Stimulated activated CD8-positive, alpha-beta memory T cell treated with anti-CD3 and anti-CD28 coated beads, Interleukin-2, amount 100 ng/mL, for 1 hour (primary cell): ENCODE measurements at places on chromosomes 12 and 14.

DNA sequence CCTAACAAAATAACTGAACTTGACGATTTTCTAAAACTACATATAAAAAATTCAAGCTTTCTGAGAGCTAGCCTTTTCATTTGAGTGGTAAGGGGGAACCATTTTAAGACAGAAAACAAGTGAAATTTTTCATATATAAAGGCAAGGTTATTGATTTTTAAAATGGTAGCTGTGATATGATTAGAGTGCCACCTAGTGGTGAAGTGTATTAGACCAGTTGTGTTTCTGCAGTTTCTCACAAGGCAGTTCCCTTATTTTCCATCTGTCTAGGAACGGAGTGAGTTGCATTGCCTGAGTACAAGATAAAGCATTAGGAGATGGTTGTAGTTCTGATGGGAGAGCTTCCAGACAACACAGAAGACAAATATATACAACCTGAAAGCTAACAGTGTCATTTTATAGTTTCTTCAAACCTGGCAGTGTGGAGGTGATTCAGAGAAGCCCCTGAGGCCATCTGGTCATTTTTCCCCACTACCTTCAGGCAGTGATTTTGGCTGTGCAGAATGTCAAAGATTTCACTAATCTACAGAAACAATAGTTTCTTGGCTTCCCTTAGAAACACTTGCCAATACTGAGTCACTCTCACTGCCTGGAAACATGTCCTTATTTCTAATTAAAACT is 180.8 kb downstream of the C12orf50 start:
- no peak for DNase-seq

- DNase-seq = no peak
Observed at GRCh38 chr12:46218322-46219095, 50.3 kb downstream of the SLC38A1 start.

- DNase-seq = no peak
Observed at GRCh38 chr12:92363295-92364146, 217.9 kb upstream of the BTG1 start.

DNA sequence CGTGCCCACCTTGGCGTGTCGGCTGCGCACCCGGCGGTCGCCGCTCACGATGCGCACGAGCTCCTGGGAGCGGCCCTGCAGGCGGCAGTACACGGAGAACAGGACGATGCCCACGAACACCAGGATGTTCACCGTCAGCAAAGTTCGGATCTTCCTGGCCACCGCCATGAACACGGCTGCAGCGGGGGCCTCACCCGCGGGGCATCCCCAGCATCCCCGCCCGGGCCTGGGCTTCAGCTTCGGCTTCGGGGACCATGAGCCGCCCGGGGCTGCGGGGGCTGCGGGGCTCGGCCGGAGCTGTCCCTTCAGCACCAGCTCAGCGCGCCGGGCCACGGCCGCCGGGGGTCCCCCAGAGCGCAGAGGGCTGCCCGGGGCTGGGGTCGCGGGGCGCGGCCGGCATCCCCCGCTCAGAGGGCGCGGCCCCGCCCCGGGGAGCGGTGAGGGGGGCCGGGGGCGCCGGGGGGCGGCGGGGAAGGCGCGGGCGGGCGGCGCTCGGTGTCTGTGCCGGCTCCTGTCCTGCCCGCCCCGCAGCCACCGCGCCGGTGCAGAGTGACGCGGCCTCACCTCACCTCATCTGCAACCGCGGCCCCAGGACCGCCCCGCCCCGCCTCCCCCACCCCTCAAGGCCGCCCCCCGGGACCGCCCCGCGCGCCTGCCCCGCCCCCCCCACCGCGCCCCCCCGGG is at the start of gene GALNT9:
Gene GALNT9 (minus strand): TSS at position 554 of the 684 bp plus-strand sequence. CDS start 386 bp downstream, at position 168.
- DNase-seq = no peak

GRCh38 chr12:26954027-26954426 is 15.8 kb downstream of the FGFR1OP2 start:
- DNase-seq = no peak

DNA sequence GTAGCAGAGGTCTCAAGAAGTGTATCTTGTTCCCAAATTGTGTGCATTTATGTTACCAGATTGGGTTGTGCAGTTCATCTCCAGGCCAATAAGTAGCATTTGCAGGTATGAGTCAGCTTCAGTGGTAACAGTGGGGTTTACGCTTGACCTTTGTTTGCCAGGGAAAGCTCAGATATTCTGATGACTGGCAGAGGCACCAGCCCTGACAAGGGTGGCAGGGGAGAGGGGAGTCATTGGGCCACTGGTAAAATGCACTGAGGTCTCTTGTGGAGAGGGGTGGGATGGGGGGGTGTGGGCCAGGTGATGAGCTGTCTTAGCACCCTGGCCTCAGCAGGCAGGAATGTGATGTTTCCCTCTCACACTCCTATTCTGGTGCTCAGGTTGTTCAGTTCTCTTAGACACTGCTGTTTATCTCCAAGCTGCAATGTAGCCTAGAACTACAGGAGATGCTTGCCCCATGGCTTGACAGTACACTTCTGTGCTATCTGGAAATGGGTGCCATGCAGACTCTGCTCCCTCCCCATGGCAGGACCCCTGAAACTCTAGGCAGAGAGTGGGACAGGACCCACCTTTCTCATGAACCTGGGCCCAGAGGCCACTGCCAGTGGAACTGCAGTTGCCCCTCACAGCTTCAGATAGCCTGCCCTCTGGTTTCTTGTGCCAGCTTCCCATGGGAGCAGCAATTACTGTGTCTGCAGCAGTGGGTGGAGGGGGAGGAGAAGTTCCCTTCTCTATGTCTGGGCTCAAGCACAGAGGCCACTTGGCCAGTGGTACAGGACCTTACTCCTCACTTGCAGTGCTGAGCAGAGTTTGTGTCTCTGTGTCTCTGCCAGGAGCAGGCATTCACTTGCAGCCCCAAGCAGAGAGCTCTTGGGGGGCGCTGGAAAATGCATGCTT is 31.9 kb downstream of the USP15 start:
- DNase-seq = no peak

- no peak for DNase-seq
Observed at GRCh38 chr14:39425947-39426346, 6.3 kb downstream of the FBXO33 start.

- no peak for DNase-seq
Observed at GRCh38 chr12:4958697-4959375, 49.1 kb downstream of the KCNA1 start.
